A673 (cell line): ENCODE measurements at places on chromosomes 4 and X. TPM values are rescaled to one million over a fixed set of nuclear protein-coding genes. Genes with fewer than 3 reads are reported as not detected.

The CD38 gene
- not detected in 2 replicates for total RNA-seq

The BEND4 gene
- total RNA-seq, result 0.13 and 0.31 TPM in 2 replicates

The ATP1B4 gene
- total RNA-seq, result not detected in 2 replicates

The SMIM9 gene
- total RNA-seq, result not detected in 2 replicates

The PRRG3 gene
- total RNA-seq, result not detected in 2 replicates

The GABRG1 gene
- not detected in 2 replicates for total RNA-seq

The PABPC5 gene
- total RNA-seq, result not detected in 2 replicates

The POU3F4 gene
- total RNA-seq, result not detected in 2 replicates

DNA sequence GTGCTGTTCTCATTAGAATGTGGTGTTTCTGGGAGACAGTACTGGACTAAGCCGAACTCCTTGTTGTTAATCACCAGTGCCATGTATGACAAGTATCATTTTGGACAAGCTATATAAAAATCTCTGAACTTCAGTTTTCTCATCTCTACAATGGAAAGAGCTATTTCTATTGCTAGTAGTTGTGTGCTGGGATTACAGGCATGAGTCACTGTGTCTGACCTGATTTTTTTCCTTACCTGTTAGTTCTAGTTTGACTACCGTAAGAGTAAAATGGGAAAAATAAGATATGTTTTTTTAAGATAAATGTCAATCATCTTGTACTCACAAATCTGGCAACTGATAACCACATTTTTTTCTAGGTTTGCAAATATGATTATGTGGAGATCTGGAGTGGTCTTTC, 192.3 kb downstream of the TLL1 start:
- no peak for DNase-seq

DNA sequence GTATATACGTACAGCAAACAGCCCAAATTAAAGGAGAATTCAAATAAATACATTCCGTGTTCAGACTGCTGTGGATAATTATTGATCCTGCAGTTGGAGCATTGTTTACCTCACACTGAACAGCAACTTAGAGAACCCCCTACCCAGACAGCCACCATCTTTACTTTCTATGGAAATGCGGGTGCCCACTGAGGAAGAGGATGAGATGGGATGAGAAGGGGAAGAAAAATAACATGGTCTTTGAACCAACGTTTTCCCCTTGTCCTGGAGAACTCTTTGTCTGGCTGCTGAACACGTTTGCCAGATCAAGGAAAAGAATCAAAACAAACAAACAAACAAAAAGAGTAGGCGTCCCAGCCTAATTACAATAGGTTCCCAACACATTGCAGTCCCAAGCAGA, 1.5 kb downstream of the TSPAN5 start:
- DNase-seq, result no peak

GRCh38 chrX:131067216-131067615, 9.1 kb downstream of the ARHGAP36 start:
- DNase-seq, result no peak

DNA sequence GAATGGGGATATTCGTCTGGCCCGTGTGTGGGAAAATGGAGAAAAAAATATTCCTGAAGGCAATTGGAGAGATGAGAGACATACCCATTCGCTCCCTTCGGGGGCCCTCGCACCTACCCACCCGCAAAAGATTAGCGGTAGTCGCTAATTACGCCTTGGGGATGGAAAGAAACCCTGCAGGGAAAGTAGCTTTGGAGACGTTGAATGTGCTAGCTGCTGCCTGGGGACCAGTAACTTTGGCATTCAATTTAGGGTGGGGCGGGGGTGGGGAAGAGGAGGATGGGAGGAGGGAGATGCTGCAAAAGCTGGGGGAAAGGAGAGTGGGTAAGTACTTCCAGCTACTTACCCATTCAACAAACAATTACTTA, 407 bp upstream of the ZC4H2 start:
- no peak for DNase-seq

DNA sequence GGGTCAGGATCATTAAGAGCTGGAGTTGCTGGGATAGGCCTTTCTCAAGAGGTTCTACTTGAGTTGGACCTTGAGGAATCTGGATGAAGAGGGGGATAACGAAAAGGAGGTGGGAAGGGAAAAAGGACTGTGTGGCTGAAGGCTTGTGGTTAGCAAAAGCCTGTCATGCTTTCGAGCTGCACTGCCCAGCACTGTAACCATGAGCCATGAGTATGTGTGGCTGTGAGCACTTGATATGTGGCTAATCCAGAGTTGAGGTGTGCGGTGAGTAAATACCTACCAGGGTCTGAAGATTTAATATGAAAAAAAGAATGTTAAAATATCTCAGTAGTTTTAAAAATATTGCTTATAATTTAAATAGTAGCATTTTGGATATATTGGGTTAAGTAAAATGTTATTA, 11.4 kb downstream of the TMEM165 start:
- DNase-seq, result no peak

GRCh38 chr4:11408233-11408967, 20.3 kb downstream of the HS3ST1 start:
- no peak for DNase-seq

DNA sequence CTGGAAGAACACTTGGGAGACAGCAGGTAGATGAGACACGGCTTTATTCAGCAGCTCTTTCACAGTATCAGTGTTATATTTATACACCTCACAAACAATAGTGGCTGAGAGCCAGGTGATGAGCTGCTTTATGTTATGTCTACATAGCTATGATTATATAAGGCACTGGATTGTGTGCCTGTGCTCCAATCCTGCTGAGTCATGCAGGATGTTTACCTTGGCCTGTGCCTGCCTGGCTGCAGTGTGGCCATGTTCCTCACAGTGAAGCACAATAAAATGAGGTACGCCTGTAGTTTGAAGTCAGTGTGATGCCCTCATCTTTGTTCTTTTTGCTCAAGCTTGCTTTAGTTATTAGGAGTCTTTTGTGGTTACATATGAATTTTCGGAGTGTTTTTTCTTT, 31.3 kb downstream of the CXCL13 start:
- no peak for DNase-seq

DNA sequence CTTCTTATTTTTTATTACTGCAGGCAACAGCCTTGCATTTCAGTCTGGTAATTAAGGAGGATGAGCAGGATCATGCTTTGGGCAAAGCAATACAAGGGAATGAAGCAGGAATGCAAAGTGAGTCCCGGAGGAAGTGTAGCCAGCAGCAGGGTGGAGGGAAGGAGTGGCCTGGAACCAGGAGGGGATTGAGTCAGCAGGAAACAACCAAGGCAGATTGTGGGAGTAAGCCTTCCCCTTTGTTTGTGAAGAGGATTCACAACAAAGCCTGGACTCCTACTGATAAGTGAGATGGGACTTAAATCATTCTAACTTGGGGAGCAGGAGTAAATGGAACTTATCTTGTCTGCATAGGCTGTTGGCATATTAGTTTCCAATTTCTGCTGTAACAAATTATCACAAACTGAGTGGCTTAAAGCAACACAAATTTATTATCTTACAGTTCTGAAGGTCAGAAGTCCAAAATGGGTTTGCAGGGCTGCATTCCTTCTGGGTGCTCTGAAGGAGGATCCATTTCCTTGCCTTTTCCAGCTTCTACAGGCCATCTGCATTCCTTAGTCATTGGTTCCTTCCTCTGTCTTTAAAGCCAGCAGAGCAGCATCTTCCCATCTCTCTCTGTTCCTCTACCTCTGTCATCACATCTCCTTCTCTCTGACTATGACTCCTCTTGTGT, 93.2 kb upstream of the AP1S2 start:
- DNase-seq, result peak; percentile 81

- peak; percentile 91 for DNase-seq
Observed at GRCh38 chrX:131792789-131793462, 230.2 kb upstream of the STK26 start.

DNA sequence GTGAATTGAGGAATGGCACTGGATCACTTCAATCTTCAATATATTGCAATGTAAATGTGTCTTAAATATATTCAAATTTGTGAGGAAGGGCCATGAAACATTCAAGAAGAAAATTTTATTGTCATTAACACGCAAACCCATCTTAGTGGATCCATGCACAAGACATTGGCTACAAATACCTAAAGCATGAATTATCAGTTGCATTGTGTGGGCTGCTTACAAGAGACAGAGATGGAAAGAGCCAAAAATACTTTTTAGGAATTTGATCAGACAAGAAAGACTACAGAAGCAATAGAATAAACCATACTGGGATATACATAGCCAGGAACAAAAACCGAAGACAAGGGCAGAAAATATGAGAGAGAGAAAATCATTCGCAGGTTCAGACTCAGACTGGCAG, 616.2 kb upstream of the GRIA3 start:
- no peak for DNase-seq

GRCh38 chr4:83316459-83317165, 18.0 kb downstream of the HPSE start:
- DNase-seq, result no peak

GRCh38 chr4:31442236-31442635, 722.1 kb downstream of the PCDH7 start:
- peak; percentile 19 for DNase-seq
